ENCODE measurements at places on chromosomes 1 and 21.

DNA sequence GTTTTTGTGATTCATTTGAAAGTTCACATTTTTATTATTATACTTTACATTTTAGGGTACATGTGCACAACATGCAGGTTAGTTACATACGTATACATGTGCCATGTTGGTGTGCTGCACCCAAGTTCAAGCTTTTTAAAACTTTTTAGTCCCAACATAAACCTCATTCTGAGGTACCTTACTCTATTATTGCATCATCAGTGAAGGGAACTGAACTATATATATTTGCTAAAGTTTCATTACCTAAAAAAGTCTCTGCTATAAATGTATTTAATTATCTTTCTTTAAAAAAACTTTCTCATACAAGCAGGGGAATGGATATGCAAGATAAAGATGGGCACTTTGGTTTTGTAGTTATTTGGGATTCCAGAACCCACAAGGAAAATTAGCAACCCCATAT is 931.4 kb upstream of the ADGRL2 start:
- no peak for DNase-seq

GRCh38 chr1:22273686-22274681 is 131.1 kb upstream of the WNT4 start:
- DNase-seq: no peak

DNA sequence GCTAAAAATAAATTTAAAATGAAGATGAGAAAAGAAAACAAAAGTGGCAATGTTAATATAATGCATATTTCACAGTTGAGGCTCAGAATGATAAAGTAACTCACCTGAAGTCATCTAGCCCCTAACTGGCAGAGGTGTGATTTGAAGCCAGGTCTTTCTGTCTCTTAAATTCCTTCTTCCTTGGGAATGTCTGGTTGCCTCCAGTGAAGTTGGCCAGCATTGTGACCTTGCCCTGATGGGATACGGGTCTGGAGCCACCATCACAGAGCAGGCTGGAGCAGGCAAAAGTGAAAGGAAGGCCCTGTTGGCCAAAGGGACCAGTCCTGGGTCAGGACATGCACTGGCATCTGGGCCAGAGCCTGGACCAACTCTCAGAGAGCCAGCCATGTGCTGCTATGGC is 111.7 kb downstream of the EPHB2 start:
- DNase-seq: no peak

DNA sequence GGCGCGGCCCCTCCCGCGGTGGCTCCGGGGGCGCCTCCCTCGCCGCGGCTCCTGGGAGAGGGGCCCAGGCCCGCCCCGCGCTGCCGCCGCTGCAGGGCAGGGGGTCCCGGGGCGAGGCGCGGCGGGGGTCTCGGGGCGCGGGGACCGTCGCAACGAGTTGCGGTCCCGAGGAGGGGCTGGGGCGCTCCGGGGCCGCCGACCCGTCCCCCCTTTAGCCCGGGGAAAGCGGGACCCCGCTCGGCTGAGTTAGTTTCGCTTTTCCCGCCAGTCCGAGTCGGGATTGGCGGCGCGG is 493 bp downstream of the SPSB1 start:
- DNase-seq: no peak

GRCh38 chr1:32496127-32496526 is 31.3 kb downstream of the ZBTB8B start:
- no peak for DNase-seq

- no peak for DNase-seq
These were observed 43.5 kb upstream of the NEK7 start for GRCh38 chr1:198113342-198113750.

DNA sequence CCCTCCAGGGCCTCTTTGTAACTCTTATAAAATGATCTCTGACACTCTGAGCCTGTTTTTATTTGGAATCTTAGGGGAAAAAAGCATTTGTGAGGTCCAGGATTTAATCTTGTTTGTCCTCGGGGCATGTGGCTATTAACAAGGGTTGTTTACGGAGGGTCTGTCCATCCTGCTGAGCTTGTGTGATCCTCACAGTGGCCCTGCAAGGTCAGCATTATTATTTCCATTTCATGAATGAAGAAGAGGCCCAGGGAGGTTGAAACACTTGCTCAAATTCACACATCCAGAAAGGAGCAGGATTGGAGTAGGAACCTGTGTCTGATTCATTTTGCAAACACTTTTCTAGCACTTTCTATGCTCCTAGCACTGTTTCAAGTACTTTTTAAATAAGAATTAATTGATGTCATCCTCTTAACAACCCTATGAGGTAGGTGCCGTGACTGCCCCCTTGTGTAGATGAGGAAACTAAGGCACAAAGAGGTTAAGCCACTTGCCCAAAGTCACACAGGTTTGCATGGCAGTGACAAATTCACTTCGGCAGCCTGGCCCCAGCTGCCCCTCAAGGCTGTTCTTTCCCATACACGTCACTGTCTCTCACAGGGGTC is 178.9 kb downstream of the MIS18A start:
- no peak for DNase-seq

- DNase-seq: no peak
These were observed 36.6 kb downstream of the KIAA0040 start for GRCh38 chr1:175155936-175156335.

GRCh38 chr1:99702221-99702620 is 56.3 kb downstream of the PALMD start:
- no peak for DNase-seq

DNA sequence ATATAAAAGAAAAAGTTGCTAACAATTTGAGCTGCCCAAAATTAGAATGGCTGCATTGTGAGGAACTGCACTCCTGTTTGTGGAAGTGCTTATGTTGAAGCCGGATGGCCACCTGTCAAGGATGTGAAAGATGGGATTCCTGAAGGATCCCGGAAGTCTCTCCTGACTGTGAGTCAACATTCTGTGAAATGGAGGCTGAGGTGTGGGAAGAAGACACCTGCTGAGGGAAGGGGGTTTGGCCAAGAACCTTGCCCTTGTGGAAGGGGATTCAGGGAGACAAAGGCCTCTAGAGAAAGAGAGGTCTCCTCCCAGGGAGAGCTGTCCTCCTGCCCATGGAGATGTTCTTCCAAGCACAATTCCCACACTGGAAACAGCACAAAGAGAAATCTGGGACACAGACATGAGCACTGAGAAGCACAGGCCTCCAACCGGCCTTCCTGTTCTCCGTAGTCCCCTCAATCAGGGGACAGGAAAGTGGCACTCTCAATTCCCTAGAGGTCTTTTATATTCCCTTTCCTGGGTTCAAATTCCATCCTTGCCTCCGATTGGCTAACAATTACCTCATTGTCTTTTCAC is 70.5 kb downstream of the CD2 start:
- DNase-seq: no peak

DNA sequence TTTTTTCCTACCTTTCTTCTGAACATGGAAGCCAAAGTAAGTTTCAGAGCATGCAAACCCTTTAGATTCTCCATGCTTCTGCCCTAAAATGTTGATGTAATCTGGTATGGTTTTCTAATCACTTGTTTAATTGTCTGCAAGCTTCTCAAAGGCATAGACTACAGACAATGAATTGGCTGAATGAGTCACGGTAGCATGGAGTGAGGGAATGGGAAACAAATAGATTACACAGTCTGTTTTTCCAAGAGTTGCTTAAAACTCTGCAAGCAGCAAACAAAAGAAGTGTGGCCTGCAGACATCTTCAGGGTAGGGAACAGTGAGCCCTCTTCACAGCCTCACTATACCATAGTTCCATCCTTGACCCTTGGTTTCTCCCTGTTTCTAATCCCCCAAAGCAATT is 326.0 kb downstream of the BARHL2 start:
- DNase-seq: no peak

DNA sequence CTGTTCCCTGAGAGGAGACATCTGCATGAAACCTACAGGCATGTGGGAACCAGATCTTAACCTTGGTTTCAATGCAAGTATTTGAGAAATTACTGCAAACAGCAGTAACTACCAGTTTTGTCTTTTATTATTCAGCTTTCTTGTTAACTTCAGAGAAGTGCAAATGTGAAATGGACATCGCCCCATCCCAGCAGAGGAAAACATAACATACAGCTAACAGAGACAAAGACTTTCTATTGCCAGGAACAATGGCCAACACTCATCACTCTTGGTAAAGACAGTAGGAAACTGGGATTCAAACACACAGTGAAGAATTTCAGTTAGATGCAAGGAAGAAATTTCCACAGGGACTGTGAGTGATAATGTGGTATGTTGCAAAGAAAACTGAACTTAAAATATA is 115.1 kb downstream of the SLC30A10 start:
- DNase-seq: no peak

- no peak for DNase-seq
These were observed 41.9 kb downstream of the SPAG17 start for GRCh38 chr1:118143121-118143520.

All from activated T-cell treated with anti-CD3 and anti-CD28 coated beads for 4 hours (primary cell).